ENCODE measurements at places on chromosomes 13 and 19.

DNA sequence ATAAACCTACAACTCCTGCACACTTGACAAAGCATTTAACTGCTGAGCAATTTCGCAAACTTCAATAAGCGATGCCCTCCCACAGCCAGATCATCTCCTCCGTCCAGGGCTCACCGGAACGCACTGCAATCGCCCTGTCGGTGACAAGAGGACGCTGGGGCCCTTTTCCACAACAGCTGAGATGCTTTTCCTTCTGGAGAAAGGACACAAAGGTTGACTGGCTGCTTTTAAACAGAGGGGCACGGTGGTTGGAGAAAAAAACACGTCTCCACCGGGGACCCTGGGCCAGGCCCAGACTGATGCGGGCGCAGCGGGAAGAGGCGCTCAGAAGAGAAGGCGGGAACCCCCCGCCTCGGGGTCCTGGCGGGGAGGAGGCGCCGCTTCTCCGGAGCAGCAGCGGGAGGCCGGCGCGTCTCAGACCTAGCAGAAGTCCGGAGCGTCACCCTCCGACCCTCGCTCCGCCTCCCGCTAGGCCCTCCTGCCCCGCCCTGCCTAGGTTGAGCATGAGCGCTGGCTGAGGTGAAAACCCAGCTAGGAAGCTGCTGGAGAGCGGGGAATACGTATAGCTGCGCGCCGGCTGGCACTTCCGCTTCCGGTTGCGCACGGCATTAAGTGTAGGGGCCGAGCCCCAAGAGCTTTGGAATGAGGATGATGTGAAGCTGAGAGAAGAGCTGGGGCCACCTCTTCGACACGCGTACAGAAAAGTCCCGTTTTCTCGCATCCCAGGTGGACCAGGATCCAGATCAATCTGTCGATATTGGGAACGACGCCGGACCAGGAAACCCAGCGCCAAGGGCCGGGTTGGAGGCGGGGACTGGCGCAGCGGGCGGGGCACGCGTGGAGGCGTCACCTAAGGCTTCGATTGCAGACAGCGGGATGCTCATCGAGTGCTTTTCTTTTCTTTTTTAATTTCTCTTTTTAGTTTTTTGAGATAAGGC, at the start of gene ZNF846:
ZNF846 (minus strand) TSS at position 564 of the 938 bp plus-strand sequence. CDS start 3,788 bp downstream, outside the sequence.
- DNase-seq = peak; percentile 76

- no peak for DNase-seq
Measured at GRCh38 chr13:66855131-66855530, 375.0 kb downstream of the PCDH9 start.

DNA sequence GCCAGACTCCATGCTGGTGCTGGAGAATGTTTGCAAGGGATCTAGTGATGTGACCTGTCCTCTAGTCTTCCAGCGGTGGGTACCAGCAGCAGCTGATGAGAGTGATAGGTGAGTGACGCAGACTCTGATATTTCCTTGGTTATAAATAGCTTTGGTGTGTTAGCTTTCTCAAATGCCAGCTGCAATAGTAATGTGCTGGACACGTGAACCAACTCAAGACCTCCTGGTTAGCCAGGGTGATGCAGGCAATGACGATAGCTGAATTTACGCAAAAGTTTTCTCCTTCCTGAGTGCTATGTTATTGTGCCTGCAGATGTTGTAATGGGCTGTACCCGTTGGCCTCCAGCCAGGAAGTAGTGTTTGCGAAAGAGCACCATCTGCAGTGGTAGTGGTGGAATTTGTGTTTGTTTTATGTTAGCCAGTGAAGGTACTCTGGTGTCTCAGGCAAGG, 129.5 kb downstream of the CYSLTR2 start:
- DNase-seq = peak; percentile 21

DNA sequence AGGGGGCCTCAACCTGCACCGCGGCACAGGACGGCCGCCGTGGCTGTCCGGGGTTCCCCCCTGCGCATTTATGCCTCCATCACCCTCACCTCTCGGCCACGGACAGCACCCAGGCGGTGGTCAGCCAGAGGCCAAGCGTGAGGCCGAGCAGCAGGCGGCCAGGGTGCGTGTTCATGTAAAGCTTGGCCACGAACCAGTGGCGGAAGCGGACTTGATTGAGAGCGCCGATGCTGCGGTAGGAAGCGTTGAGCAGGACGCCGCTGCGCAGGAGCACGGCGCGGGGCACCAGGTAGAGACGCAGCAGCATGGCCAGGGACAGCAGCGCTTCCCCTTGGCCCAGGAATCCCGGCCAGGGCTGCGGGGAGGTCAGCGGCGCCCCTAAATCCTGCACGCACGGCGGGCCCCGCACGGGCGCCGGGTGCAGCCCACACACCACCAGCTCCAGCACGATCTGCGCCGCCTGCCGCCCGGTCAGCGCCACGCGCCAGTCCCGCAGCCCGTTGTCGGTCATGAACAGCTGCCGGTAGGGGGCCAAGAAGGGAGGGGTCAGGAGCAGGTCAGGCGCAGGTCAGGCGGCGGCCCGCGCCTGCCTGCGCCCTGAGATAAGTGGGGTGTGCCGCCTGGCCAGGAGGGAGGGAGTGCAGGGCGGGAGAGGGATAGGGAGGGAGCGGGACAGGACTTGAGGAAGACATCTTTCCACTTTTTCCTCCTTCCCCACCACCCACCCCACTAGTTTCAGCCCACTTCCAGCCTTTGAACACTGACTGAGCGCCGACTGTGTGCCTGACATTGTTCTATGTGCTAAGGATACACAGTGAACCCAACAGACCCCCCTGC, 6.5 kb downstream of the KCNN4 start:
- no peak for DNase-seq

DNA sequence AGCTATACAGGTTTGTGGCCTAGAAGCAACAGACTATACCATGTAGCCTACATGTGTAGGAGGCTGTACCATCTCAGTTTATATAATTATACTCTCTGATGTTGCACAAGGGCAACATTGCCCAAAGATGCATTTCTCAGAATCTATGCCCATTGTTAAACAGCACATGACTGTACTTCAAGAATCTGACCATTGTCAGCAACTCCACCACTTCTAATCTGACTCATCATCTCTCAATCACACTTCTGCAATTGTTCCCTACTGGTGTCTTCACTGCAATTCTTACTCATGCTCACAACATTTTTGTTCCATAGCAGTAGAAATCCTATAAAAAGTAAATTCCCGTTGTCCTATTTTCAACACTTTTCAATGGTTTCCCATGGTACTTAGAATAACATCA, 63.9 kb upstream of the ATXN8OS start:
- no peak for DNase-seq

DNA sequence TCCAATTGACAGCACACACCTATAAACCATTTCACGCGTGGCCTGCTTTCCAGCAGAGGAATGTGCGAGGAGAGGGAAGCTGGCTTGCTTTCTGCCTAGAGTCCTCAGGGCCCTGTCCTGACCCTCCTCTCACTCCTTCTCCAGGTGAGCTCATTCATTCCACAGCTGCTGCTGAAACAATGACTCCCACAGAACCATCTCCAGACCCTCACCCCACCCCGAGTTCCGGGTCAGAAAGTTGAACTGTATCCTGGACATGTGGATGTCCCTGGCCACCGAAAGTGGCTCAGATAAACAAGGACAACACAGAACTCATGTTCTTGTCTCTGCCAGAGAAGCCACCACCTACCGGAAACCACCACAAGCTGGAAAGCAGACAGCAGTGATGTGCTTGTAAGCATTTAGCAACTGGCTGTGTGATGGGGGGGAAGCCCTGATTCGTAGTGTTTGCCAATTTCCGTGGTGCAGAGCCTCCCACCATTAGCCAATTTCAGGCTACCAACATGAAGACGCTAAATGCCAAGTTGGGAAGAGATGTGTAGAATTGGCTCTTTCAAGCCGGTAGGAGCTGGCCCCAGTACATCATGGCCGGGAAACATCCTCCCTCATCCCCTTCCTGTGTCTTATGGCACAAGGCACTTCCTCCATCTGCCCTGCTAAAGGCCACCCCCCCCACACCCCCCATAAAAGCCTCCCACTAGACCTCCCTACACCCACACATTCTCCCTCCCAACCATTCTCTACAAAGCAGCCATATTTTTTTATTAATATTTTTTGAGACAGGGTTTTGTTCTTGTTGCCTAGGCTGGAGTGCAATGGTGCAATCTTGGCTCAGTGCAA, 5.0 kb downstream of the SYCE2 start:
- DNase-seq = no peak

- no peak for DNase-seq
Measured at GRCh38 chr19:17754634-17755442, 3.6 kb downstream of the FCHO1 start.

GRCh38 chr19:19160461-19161035, 9.5 kb downstream of the MEF2B start:
- no peak for DNase-seq

- DNase-seq = no peak
Measured at GRCh38 chr19:44748426-44749254, at the start of gene BCL3. BCL3 (plus strand) TSS chr19:44748708; CDS start chr19:44748791, 83 bp downstream.

DNA sequence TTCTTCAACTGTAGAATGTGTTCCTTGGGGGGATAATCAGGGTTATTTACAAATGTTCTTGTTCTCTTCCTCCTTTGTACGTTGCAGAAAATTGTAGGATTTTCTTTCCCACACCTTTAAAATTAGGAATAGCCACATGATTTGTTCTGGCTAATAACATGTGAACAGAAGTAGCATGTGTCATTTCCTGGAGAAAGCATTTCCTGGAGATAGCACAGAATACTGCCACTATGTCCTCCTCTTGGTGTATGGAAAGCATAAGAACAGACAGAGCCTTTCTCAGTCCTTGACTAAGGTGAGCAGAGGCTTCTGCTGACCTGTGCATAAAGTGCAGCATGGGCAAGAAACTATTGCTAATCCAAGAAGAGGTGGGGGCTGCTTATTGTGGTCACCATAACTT, 101.8 kb downstream of the FAM216B start:
- no peak for DNase-seq

- no peak for DNase-seq
Measured at GRCh38 chr19:2511570-2511969, 35.6 kb downstream of the GADD45B start.

GRCh38 chr19:8890260-8890659, 58.1 kb downstream of the MBD3L1 start:
- no peak for DNase-seq

DNA sequence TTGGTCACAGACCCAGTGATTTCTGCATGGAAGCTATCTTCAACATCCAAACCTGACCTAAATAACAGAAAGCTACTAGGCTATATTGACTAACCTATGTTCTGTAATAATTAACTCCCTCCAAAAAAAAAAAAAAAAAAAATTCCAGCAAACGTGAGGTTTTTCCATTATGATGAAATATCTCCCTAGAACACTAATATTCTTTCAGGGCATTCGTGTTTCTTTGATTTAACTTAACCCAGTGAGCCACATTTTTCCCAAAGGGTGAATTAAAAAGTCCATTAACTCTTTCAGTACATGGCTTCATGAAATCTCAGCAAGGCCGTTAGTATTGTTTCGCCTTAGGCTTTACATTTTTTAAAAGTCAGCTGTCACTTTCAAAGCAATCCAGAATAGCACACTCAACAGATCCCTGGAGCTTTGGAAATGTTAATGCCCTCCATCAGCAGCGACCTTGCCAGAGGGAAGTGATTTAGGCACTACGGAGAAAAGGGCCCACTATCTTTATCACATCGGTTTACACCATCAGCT, 175.8 kb downstream of the DCT start:
- no peak for DNase-seq

- no peak for DNase-seq
Measured at GRCh38 chr13:44437356-44438233, 64.0 kb downstream of the SERP2 start.

DNA sequence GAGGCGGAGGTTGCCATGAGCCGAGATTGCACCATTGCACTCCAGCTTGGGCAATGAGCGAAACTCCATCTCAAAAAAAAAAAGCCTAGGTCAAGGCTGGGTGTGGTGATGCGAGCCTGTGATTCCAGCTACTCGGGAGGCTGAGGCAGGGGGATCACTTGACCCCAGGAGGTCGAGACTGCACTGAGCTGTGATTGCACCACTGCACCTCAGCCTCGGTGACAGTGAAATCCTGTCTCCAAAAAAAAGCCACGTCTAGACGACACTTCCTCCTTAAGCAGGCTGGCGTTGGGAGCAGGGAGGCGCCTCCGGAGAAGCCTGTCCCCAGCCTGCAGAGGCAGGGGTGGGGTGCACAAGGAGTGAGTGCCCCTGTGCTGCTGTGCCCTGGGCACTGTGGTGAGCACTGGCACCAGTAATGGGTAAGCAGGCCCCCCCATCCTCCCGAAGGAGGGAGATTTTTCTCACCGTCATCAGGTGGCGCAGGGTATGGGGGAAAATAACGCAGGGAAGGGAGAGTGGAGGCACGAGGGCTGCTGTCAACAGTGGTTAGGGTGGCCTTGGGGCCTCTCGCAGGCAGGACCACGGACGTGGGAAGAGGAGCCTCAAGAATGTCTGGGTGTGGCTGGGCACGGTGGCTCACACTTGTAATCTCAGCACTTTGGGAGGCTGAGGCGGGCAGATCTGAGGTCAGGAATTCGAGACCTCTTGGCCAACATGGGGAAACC, 706 bp downstream of the P2RY11 start:
- DNase-seq = no peak
